ENCODE measurements at places on chromosomes 13 and 19.

DNA sequence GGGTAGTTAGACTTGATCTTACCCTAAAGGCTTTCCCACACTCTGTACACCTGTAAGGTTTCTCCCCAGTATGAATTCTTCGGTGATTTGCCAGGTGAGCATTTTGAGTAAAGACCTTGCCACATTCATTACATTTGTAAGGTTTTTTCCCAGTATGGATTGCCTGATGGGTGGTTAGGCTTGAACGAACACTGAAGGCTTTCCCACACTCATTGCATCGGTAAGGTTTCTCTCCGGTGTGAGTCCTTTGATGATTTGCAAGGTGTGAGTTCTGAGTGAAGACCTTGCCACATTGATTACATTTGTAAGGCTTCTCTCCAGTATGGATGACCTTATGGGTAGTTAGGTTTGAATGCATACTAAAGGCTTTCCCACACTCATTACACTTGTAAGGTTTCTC, 23.7 kb downstream of the ERVV-2 start:
- DNase-seq, result no peak

DNA sequence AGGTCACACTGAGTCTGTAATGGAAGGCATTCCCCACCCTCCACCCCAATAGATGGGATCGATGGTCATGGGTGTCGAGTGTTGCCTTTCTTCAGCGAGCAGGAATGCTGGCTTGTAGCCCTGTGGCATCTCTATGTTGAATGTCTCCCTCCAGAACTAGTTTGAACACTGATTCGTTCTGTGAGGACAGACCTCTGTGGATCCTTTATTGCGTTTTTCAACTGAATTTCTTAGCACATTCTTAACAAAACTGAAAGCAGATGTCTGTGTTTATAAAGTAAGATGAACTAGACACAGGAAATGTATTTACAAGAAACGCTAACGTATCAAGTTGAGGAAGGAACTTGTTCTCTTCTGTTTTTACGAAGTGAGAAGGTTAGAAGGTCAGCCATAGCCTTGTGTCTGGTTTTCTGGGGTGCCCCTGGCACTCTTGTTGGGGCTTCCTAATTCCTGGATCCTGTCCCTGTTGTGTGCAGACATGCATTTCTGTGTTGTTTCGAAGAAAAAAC, 36.8 kb upstream of the TM9SF2 start:
- DNase-seq, result no peak

GRCh38 chr13:37443538-37443937, 155.0 kb downstream of the POSTN start:
- no peak for DNase-seq

GRCh38 chr13:113390874-113391497, 27.1 kb upstream of the GRTP1 start:
- DNase-seq, result no peak

DNA sequence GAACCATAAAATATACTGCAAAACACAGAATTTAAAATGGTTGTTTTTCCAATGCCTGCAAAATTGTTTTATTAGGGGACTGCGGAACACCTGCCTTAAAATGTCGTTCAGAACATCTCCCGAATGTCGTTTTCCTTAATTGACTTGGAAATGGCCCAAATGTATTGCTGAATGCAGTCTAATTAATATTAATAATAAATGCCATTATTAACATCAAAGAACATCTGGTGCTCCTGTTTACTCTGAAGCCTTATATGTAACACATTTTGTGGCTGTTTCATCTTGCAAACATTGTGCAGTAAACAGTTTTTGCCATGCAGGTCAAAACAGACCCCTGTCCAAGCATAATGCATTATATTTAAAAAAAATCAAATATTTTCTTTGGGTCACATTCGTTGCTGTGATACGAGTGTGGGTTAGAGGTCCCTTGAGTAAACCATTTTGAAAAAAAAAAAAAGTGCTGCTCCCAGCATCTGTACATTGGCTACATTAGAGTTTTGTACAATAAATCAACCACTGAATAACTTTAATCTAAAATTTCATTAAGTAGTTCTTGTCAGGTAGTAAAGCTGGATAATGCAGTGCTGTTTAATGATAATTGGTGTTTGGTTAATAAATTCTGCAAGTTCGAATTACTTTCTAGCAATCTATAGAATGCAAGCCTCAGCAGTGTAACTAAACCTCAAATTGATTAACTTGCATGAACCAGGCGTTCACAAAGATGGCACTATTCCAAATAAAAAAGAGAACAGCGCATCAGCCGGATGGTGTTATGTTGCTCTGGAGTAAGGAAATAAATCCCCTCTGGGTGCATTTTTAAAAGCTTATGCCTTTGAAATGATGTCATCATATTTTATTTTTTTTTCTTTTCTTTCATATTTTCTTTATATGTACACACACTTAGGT, 140.2 kb downstream of the ZNF536 start:
- no peak for DNase-seq

- no peak for DNase-seq
Observed at GRCh38 chr13:83281654-83282053, 600.6 kb downstream of the SLITRK1 start.
